ENCODE measurements at places on chromosomes 3 and 15.

GRCh38 chr15:66565741-66566144 is at the start of gene LCTL:
Gene LCTL, minus strand, starts transcription at chr15:66565998. Its CDS starts 633 bp downstream, at chr15:66565365.
- no peak for DNase-seq

GRCh38 chr15:74571191-74571590 is 30.2 kb downstream of the ARID3B start:
- DNase-seq: no peak

DNA sequence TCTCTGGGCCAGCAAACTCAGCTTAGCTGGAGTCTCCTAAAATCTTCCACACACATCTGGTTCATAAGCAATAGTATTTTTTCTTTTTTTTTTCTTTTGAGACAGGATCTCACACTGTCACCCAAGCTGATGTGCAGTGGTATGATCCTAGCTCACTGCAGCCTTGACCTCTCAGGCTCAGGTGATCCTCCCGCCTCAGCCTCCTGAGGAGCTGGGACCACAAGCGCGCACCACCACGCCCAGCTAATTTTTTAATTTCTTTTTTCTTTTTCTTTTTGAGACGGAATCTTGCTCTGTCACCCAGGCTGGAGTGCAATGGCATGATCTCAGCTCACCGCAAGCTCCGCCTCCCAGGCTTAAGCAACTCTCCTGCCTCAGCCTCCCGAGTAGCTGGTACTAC is 34.3 kb downstream of the RNU5B-1 start:
- DNase-seq: no peak

DNA sequence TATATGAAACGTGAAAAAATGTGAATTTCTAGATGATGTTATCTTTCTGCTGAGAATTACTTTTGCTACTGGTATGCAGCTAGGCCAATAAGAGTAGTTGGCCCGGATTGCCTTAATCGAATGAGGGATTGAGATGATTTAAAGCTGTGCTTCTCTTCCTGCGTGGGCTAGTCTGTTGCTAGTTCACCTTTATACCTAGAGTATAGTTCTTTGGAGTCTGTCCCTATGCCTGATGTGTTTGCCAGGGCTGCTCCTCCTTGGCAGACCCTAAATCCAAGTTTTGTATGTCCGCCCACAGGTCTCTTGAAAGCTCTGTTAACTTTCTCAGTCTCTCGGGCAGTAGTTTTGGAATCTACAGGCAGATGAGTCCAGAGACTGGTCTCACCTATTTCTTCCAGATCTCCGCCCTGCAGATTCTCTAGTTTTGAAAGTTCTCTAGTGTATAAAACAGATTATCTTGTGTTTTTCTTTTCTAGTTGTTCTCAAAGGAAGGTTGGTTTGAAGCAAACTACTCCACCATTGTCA is 64.9 kb downstream of the MEF2A start:
- DNase-seq: no peak

GRCh38 chr3:9786825-9787669 is 5.2 kb downstream of the TADA3 start:
- no peak for DNase-seq

GRCh38 chr3:40172560-40172959 is 136.9 kb upstream of the EIF1B start:
- DNase-seq: no peak

DNA sequence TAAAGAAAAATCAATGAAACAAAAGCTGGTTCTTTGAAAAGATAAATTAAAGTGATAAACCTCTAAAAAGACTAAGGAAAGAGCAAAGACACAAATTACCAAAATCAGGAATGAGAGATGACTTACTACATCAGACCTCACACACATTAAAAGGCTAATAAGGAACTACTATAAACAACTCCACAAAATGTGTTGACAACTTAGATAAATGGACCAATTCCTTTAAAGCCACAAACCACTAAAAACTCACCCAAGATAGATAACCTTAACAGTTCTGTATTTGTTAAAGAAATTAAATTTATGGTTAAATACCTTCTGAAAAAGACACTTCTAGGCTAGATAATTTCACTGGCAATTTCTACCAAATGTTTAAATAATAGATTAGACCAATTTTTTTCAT is 170.4 kb downstream of the SMAD6 start:
- no peak for DNase-seq

GRCh38 chr3:45544717-45545296 is 49.7 kb upstream of the LIMD1 start:
- no peak for DNase-seq

DNA sequence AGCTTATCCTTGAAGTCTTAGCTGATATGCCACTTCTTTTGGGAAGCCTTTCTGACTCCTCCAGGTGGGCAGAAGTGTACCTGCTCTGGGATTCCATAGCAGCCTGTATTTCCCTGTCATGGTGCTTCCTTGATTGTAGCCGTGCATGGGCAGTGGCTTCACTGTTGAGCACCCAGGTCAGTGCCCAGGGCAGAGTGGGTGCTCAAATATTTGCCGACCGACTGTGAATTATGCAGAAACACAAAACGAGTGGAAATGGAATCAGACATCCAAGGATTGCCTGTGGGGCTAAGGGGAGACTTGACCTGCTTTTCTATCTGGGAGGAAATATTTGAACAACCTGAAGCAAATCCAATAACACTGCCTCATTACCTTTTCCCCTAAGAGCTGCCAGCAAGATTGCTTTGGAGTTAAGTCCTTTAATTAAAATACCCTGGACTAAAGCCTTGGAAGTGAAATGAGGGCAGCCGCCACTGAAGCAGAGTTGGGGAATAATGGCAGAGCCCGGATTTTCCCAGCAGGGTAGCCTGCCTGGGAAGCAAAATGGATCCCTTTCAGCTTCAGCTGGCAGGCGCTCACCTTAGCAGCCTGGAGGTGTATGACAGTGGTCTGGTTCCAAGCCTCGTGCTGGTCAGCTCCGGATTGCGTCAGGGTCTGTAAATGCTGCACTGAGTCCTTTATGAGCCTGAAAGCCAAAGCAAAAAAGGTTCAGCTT is 14.9 kb downstream of the ACOX2 start:
- DNase-seq: no peak

DNA sequence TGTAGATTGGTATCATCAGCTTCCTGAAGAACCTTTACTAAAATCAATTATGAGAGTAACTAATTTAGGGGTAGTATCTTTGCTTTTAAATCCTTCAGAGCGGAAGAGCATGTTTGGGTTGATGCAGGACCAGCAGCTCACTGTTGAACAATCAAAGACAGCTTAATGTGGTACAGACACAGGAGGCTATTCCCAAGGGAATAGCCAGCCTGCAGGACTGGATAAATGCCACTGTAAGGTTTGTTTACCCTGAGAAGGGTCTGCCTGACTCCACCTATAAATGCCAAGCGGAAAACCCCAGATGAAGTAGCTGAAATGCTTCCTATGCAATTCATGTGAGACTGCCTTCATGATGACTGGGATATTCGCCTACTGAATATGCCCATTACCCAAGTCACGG is 16.0 kb upstream of the STAC start:
- no peak for DNase-seq

DNA sequence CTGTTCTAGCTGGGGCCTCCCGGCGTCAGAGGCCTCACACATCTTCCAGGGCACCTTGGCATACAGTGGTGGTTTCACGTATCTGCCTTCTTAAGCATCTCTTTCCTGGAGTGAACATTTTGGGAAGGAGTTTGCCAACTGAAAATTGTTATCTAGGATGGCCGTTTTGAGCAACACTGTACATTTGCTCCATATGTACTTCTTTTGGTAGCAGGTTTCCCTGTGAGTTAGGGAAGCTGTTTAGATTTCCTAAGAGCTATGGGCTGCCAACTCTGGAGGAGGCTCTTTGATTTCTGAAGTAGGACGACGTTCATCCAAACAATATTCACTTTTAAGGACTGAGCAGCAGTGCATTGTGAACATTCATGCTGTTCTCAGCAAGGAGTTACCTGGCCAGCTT is 665.9 kb downstream of the SQOR start:
- DNase-seq: no peak

DNA sequence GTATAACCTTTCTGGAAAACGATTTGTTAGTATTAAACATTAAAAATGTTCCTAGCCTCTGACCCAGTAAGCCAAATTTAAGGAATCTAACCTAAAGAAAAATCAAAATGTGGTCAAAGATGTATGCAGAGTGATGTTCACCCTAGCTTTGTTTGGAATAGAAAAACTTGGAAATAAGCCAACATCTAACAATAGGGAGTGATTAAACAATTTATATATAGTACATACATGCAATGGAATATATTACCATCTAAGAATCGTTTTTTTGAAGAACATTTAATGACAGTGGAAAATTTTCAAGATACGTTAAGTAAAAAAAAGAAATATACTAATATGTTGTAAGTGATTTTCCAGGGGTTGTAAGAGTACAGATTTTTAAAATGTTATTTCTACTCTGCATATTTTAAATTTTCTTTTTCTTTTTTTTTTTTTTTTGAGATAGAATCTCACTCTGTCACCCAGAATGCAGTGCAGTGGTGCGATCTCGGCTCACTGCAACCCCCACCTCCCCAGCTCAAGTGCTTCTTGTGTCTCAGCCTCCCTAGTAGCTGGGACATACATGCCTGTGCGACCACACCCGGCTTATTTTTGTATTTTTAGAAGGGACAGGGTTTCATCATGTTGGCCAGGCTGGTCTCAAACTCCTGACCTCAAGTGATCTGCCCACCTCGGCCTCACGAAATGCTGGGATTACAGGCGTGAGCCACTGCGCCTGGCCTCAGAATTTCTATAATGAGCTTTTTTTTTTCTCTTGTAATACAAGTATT is 54.9 kb downstream of the ANP32A start:
- DNase-seq: no peak

DNA sequence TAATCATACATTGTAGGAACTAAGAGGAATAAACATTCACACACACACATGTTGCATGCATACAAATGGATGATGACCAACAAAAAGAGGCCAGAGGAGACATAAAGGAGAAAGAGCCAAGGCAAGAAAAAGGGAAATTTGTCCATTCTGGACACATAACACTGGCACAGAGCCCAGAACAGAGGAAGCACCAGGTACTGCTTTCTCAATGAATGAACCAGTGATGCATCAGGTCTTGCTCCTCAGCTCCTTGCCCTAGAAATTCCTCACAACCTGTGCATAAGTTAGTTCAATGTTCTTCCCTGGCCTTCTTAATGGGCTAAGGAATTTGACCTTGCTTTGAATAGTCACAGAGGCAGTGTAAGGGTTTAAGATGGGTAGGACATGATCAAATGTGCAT is 270.3 kb downstream of the ERC2 start:
- no peak for DNase-seq

DNA sequence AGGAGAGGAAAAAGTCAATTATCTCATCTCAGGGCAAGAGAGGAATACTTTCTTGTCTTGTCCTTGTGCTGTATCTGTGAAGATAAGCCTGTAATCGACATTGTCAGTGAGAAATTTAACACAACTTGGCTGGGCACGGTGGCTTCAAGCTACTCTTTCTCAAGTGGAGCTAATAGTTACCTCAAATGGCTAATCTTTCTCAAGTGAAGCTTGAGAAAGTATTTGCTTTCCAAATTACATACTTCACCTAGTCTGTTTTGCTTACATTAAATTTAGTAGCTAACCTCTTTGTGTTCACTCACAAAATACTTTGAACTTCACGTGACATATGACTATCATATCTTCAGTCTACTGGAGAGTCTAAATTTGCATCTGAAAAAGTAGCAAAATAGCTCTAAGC is 48.3 kb upstream of the B3GALNT1 start:
- DNase-seq: no peak

DNA sequence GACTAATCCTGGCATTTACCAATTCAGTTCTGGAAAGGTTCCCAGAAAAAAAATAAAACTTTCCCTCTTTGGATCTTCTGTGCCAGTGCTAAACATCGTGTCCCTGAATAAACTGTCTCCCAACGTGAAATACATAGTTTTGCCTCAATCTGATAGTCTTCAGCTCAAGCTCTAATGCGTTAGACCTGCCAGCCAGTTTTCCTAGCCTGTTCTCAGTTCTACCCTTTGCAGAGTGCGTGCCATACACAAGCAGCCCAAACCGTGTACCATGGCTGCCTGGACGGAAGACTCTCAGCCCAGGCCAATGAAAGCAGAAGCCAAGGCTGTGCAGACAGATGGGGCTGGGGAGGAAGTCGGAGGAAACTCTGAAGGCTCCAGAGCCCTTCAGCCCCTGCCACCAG is 11.4 kb upstream of the OCA2 start:
- DNase-seq: no peak

DNA sequence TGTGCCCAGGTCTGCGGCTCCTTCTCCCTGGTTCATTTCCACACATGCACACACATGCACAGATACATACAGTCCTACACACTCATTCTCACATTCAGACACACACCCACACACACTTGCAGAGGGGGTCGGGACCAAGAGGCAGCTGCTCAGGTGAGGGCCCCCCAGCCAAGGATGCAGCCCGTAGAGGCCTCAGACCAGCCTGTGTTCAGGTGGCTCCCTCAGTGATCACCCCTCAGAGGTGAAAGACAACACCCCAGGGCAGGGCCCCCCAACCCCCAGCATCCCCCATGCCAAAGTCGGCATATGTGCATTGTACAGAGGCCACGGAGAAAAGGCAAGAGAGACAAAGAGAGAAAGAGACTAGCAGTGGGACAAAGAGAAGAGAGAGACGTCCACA is 5.9 kb upstream of the CORO2B start:
- no peak for DNase-seq

- DNase-seq: no peak
Measured at GRCh38 chr3:20055020-20055775, 15.0 kb downstream of the KAT2B start.

GRCh38 chr3:8555113-8555661 is 53.6 kb downstream of the LMCD1 start:
- no peak for DNase-seq

GRCh38 chr15:65372787-65373067 is 5.1 kb downstream of the IGDCC3 start:
- DNase-seq: no peak

DNA sequence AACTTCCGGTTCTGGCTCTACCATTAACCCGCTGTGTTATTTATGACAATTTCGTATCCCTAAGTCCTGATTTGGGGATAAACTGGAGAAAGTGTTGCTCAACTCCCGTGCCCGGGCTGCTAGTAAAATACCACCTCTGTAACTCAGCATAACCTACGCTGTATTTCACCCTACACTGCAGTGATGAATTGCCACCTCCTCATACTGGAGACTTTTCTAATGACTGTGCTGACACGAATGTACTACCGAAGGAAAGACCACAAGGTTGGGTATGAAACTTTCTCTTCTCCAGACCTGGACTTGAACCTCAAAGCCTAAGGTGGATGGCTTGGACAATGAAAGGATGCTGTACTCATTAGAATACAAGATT is 16.5 kb downstream of the SLC51A start:
- DNase-seq: no peak
